ENCODE measurements at places on chromosomes 11 and 22.

- DNase-seq, result no peak
Observed at GRCh38 chr11:95155385-95155784, 65.7 kb downstream of the ENDOD1 start.

GRCh38 chr11:35683728-35684339 is 21.3 kb downstream of the TRIM44 start:
- no peak for DNase-seq

GRCh38 chr11:35211952-35212351 is 73.0 kb downstream of the CD44 start:
- DNase-seq, result no peak

- no peak for DNase-seq
Observed at GRCh38 chr11:104764710-104765045, 133.6 kb downstream of the CASP12 start.

DNA sequence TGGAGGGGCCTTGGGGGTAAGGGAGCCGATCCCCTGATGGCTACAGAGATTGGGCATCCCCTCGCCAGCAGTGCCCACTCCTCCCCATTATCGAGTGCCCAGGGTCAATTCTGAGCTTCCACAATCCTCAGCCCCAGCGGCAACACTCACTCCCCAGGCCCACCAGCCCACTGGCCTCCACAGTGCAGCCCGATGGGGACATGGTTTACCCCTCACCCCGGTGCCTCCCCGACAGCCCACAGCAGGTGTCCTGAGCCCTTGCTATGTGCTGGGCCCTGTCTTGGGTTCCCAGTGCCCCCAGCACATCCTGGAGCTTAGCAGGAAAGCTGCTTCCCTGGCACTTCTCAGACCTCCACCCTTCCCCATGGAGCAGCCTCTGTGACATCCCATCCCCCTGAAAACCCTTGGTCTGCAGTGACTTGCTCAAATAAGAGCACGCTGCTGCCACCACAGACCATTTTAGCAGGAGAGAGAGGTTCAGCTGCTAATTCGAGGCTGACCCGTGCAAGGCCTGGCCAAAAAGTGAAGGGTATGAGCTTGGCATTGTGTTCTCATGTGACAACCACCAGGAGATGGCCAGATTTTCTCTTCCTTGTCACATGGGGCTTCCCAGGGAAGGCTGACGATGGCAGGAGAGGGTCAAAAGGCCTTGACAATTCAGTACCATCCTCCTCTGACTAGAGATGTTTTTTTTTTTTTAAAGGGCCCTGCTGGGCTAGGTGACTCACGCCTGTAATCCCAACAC is 23.6 kb downstream of the KCNJ4 start:
- DNase-seq, result no peak

- no peak for DNase-seq
Observed at GRCh38 chr11:128598096-128598495, 10.7 kb upstream of the ETS1 start.

Measured in NCI-H526 treated with DMSO at 0.1 percent for 48 hours (cell line).